ENCODE measurements at places on chromosomes 11 and 22.

DNA sequence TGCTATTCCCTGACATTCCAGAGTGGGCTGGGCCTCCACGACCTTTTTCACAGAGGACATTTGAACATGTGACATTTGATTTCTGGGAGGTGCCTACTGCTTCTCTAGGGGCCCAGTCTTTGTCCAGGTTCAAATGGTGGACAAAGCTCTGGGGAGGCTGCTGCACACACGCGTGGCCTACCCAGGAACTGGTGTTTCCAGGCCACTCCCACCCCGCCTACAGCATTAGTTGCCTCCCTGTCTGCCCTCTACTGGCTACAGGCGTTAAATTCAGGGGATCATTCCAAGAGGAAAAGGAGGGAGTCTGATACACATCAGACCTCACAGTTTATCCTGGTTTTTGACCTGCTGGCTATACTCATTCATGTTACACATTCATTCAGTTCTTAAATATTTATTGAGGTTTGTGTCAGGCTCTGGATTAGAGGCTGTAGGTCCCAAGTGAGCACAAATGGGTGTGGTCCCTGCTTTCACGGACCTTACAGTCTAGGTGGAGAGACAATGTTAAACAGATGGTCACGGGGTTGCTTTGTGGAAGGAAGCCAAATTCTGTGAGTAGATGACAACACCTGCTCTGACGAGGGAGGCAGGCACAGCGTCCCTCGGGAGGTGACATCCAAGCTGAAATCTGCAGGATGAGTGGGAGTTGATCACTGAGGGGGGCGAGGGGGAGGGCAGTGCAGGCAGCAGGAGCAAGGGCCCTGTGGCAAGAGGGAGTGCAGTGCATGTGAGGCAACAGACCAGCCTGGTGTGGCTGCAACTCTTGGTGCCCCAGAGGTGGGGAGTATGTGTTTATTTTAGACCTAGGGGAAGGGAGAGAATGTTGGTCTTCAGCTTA is 11.8 kb downstream of the TUB start:
- DNase-seq, result no peak

DNA sequence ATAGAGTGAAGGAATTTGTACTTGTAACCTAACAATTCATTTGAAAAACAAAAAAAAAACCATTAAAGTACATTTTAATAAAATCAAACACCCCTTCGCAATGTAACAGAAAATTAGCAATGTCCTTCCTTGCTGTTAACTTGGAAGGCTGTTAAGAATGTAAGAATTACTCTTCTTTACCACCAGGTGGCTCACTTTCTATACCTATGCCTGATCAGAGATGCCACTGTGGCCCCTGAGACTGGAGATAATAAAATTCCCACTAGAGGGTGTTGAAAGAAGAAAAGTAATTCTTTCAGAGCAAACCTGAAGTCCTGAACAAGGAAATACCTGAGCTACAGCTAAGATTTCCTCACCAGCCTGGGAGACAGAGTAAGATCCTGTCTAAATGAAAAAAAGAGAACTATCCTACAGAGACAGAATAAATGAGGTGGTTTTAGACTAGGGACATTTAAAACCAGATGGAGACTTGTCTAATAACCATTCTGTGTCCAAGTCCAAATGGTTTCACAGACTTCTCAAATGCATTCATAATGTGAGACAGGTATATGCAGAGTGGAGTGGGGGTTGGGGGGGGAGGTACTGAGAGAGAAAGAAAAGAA is 1089.3 kb downstream of the FAM181B start:
- no peak for DNase-seq

DNA sequence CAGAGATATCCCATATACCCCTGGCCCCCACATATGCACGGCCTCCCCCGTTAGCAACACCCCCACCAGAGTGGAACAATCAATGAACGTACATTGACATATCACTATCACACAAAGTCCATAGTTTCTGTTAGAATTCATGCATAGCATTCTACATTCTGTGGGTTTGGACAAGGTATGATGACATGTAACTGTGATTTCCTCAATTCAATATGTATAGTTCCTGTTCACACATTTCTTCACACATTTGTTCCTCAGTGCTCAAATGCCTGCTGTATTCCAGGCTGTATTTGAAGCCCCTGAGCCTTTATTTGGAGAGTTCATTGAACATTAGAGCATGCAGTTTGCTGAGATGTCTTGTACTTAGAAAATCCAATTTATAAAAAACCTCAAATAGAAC is 69.9 kb downstream of the PTPRJ start:
- no peak for DNase-seq

GRCh38 chr11:119755356-119756071 is 26.5 kb upstream of the NECTIN1 start:
- DNase-seq, result no peak

DNA sequence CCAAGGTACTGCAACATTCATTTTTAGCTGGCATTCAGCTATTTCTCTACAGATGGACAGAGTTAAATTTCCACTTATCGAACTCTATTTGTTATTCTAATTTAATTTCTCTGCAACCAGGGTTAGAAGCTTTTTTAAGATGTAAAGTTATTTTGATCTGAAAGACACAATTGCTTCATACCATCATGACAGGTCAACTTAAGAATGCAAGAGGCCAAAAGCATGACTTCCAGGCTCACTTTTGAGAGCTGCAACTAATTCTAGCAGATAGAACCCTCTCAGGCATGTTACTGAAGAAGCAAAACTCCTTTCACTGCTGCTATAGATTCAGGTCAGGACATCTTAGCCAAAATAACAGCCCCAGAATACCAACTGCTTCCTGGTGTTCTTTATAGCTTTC is 86.5 kb upstream of the GALNT18 start:
- DNase-seq, result no peak

DNA sequence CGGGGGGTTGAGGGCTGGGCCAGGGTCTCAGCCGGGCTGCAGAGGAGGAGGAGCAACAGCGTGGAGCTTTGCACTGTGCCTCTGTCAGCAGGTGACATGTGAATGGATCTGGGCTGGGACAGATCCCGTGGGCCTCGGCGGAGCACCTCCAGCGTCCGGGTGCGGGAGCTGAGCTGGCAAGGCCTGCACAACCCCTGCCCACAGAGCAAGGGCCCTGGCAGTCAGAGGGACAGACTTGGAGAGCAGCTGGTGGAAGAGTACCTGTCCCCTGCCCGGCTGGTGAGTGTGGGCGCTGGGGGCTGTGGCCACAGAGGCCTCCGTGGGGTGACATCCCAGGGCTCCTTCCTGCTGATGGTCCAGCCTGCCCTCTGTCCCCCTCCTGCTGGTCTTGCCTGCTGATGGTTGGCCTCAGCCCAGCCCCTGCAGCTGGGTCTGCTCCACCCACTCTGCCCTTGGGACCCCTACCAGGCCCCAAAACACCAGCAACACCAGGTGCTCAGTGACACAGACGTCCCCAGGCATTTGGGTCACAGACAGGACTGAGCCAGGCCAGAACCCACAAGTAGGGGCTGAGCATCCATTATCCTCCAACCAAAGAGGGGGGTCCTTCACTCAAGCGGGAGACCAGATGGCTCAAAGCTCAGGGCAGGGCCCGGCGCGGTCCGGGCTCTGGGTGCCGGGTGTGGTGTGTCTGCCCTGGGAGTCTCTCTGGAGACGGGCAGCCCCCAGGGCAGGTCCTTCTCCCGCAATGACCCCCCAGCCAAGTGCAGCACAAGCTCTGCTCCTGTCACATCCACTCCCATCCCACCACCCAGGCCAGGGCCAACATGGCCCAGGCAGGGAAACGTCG is 3.5 kb downstream of the LRRC56 start:
- DNase-seq, result no peak

GRCh38 chr11:134949121-134950090 is 537.4 kb upstream of the B3GAT1 start:
- no peak for DNase-seq

DNA sequence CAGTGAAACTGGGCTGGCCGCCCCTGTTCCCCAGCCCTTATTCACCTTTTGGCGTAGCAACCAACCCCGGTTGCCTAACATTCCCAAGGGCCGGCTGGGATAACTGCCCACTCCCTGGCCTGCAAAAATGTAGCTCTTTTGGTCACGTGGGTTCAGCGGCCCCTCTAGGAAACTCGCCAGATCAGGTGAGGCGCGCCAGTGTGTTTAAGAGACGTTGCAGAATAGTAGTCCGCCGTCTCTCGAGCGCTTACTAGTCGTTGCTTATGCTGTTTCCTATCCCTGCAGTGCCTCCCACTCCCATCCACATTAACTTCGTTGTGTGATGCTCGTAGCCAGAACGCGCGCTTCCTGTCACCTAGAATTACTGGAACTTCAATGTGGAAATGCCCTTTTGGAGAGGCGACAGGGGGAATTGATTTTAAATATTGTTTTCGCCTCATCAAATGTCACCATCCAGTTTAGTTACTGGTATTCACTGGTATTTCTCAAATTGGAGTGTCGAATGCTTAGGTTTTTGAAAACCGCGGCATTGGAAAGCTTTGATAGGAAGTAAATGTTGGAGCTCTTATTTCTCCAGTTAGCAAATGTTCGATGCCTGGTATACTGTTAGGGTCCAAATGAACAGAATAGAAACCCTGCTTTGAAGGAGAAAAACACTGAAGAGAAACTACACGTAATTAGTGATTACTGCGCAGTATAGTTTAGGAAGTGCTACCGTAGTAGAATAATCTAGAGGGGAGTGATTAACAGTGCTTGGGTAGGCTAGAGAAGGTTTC is 823 bp downstream of the CEP57 start:
- peak; percentile 16 for DNase-seq

DNA sequence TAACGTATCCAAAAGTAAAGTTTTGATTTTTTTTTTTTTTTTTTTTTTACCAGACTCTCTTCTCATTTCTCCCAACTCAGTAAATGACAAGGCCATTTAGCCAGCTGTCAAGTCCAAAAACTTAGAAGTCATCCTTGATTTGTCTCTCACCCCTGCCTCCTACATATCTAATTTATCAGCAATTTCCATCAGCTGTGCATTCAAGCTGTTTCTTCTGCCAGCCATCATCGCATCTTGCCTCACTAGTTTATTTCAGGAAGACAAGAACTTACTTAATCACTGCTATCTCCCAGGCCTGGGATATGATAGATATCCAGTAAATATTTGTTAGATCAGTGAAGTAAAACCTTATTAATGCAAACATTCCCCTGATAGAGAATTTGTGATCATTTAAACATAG is 47.6 kb downstream of the SCGB1A1 start:
- DNase-seq, result no peak

GRCh38 chr11:70359451-70360205 is 38.7 kb upstream of the CTTN start:
- DNase-seq, result no peak

DNA sequence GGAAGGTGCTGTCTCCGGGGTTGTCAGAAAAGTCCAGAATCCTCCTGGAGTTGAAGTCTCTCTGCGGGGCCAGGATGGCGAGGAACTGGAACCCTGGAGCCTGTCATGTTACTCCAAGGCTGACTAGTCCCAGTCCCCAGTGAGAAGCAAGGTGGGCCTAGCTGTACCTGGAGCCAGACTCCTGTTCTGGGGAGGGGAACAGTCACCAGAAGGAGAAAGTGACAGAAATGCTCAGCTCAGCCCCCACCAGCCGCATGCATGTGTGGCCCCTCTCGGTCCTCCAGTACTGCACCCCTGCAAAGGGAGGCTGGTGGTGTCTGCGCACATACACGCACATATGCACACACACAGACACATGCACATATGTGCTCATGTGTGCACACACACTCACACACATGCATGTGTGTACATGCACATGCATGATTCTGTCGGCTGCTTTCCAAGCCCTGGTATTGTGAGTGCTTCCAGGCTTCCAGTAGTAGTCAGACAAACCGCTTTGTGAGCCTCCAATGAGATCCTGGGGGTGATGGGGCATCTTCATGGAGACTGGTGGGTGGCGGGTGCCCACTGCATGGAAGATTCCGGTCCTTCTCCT is 54.3 kb downstream of the RTL6 start:
- no peak for DNase-seq

DNA sequence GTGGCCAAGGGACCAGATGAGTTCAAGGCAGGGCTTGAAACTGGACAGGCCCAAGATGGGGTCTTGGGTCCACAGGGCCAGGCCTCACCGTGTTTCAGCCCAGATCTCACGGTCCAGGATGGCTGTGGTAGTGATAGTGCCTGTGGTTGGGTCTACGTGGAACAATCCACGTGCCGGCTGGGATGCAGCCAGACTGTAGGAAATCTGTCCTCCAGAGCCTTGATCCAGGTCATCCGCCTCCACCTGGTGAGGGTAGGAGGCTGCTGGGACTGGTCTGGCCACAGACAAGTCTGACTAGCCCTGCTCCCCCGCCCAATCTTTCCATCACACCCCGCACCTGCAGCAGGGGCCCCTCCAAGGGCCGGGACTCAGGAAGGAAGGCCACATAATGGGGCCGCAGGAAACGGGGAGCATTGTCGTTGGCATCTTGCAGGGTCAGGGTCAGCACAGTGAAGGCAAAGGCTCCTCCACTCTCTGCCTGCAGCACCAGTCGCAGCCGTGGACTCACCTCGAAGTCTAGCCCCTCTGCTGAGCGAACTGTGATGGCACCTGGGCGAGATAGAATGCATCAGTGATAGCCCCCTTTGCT is 6.7 kb upstream of the TPP1 start:
- DNase-seq, result no peak

DNA sequence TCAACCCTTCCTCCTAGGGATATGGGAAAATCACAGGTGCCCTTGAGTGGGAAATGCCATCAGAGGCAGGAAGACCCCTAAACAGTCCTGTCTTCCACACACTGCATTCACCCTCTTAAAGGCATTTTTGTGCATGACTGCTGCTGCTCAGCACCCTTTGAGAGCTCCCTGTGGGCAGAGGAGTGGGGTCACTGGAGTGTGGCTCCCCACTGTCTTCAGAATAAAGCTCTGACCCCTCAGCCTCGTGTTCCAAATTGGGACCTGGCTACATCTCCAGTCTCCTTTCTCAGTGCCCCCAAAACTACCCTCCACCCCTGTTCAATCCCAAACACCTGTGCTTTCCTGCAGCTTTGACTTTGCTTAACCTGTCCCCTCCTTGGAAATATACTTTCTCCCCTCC is 46.6 kb downstream of the CHRDL2 start:
- DNase-seq, result no peak

- no peak for DNase-seq
Measured at GRCh38 chr11:68983801-68984200, 3.0 kb upstream of the MRGPRD start.

DNA sequence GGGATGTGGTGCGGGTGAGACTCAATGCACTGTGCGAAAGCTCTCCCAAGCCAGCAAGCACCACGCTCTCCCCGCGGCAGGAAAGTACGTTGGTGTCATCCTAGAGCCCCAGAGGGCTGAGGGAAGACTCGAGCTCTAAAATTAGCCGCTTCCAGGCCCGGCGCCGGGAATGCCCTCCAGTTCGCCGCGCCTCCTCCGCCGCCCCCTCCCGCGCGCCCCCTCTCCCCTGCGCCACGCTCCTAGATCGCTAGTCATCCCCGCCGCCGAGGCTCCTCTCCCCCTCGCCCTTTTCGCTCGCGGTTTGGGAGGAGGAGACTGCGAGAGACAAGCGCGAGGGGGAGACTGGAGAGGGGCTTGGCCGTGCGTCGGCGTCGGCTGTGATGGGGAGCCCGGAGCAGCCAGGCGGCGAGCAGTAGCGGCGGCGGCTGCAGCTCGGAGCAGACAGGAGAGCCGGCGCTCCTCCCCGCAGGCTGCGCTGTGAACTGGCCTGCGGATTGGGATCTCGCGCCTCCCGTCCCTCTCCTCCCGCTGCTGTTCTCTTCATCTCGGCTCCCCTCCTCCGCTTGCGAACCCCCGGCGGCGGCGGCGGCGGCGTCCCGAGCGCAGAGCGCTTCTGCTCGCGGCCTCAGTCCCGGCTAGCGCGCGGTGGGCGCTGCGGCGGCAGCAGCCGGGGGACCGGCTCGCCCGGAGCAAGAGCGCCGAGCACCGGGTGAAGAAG is at the start of gene FAT3:
TSS of gene FAT3 (plus strand) at position 412 of the 718 bp plus-strand sequence. CDS start 127,295 bp downstream, outside the sequence.
- no peak for DNase-seq

GRCh38 chr11:77879218-77879617 is 58.3 kb downstream of the AAMDC start:
- DNase-seq, result no peak

GRCh38 chr11:46294365-46295309 is 17.2 kb downstream of the CREB3L1 start:
- no peak for DNase-seq

All from stimulated activated CD8-positive, alpha-beta memory T cell treated with anti-CD3 and anti-CD28 coated beads, Interleukin-15, amount 100 ng/mL, for 24 hours (primary cell).